C1 segment of cervical spinal cord (tissue), 14 donors: ENCODE measurements at places on chromosomes 2 and 18.

GRCh38 chr2:37674946-37675345 lies 3.5 kb upstream of the CDC42EP3 start:
- no peak for DNase-seq

GRCh38 chr2:141062031-141062430 lies 1068.8 kb downstream of the LRP1B start:
- no peak for DNase-seq

DNA sequence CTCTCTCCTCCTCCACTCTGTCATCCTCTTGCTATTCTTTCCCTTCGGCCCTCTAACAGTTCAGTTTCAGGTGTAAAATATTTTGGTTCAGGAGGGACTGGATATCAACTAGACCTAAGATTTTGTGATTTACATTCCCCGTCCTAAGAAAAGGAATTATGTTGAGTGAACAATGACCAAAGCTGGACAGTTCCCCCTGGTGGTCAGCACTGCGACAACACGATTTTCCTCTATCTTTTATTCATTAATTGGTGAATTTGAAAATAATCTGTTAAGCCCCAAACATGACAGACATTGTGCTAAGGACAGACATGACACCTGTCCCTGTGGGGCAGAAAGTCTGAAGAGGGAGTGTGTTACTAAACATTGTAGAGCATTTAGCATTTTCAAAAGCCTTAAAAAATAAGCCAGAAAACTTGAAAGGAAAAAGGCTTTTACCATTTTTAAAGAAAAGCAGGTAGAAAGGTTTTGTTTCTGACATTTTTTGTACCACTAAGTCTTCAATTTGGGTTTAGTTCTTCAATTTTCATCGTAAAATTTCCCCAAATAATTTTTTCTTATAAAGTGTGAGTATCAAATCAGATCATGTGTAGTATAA lies 28.4 kb upstream of the GTF2A1L start:
- peak; percentile 17 for DNase-seq

DNA sequence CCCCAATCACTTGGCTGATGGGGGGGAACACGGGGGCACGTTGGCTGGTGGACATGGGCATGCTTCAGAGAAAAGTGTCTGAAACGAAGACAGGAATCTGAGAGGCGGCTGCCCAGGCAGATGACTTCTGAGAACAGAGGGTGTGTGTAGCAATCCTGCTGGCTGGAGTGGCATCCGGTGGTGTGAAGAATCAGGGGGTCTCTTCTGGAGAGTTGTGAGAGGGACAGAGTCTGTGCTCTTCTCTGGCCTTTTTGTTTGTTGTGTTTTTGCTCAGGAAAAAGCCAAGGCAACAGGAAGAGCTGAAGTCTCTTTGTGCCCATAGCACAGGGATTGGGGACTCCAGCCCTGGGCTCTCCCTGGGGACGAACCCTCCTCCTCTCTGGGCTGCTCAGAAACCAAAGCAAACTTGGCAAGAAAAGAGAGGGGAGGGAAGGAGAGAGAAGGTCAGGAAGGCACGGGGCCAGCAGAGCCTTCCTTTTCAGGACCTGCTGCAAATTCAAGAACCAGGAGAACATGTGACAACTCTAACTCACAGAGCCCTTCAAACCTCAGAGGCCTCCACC lies 97.0 kb upstream of the SMAD2 start:
- peak; percentile 62 for DNase-seq

DNA sequence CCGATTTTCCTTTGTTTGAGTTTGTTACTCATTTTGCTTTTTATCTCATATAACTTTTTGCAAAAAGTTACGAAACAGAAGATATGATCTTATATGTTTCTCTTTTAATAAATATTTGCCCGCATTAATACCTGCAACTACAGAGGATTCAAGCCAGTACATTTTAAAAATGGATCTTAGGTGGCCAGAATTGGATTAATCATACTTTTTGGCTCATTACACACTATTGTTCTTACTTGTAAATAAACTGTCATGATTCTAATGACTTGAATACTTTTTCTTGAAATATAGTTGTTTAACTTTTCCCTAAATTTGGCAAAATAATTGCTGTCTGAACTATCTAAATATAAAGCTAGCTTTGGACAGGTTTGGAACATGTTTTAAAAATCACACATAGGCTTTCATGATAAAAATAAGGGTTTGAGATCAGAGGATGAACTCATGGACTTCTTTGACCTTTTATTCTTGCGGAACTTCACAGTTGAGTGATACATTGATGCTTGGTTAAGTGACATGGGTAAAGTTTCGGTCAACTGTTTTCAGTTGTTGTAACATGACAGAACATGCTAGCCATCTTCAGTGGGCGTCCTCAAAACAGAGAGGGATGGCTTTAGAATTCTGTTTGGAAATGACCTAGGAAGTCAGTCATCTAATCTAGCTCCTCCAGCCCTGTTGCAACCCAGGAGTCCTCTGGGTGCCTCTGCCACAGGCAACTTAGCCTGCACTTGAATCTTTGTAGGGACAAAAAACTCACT lies 44.5 kb downstream of the LTBP1 start:
- no peak for DNase-seq

DNA sequence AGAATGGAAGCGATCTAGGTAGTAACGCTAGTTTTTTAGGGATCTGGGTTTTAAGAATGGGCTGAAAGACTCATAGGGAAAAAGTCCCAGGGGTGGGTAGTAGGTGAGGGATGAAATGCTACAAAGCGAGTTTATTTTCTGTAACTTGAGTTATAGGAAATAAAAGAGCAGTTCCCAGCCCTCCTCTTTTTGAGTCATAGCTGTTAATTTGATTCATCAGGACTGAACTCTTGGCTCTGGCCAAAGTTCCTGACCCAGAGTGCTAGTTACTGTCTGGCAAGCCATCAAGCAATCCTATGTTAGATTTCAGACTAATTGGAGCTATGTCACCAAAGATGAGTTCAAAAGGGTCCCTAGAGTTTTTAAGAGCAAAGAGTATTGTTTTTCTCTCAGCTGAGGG lies 17.4 kb upstream of the NOSTRIN start:
- DNase-seq = no peak

DNA sequence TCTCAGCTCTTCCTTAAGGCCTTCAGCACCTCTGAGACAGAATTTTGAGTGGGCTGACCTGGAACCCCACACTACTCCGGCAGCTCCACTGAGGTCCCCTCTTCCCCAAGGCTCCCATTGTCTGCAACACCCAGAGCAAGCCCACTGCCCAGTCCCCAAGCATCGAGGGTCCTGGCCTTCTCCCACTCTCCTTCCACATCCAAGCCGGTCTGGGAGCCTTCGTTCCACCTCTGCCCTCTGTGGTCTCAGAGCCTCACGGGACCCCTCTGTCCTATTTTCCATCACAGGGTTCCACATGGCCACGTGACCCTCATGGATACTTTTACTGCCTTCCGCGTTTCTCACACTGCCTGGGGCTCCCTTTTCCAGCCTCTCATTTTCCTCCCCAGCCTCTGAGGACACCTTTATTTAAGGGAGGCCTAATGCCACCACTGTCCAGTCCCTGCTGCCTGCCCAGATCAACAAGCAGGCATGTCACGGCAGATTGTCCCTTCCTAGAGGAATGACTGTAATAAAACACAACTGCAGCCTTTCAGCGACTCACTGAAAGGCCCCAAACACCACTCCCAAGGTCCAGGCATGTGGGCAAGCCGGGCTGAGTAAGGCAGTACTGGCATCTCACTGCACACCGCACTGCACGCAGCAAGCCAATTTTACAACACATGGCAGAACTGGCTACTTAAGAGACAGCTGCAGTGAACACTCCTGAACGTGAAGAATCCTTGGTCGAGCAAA lies 7.9 kb upstream of the SALL3 start:
- no peak for DNase-seq

DNA sequence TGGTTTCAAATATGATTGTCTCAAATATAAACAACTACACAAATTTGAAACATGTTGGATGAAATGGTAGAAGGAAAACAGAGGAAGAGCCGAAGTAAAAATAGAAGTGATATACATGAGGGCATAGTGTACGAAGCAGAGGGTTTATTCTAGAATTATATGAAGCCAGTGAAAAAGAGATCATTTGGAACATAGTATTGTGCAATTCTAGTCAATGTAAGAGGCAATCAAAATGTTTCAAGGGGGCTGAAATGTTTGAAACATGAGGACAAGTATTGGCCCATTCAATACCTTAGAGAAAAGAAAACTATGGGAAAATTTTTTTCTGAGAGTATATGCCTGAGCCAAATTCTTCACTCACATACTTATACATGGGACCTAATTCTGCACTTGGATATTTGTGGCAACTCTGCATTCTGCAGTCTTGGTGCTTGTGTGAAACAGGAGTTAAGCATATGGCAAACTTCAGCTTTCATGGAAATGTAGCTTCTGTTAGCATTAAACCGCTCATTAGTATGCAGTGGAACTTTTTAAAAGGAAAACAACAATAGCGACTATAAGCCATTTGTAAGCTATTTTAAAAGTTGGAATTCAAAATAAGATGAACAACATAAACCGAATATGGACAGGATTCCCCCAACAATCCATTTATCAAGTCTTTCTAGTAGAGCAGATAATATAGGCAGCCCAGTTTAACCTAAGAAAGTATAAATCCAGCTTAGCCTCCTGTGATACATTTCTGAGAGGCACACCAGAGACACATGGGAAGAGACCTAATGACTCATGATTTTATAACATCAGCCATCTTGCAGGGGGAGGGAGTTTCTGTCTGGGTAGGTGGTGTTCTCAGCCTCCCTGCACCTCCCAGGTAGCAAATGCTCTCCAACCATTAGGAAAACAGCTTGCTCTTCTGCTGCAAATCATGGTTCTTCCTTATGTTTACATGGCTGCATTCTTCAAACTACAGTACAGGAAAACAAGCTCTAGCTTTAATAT lies 197.8 kb downstream of the PAX3 start:
- no peak for DNase-seq

GRCh38 chr2:212136216-212136795 lies 402.3 kb downstream of the ERBB4 start:
- no peak for DNase-seq

DNA sequence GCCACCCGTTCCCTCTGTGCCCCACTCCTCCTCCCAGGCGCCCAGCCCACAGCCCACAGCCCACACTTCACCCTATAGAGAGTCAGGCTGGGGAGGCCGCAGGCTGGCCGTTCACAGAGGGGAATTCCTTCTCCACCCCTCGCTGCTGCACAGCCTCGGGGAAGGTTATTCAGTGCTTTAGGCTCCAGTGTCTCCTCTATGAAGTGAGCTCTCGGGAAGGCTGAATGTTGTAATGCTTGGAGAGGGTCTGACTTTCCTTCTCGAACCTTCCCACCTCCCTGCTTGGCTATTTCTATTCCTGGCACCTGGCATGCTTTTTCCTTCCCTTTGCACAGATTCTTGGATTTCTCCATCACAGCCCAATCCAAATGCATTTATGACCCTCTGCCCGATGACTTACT lies 62.5 kb upstream of the SMAD7 start:
- no peak for DNase-seq

DNA sequence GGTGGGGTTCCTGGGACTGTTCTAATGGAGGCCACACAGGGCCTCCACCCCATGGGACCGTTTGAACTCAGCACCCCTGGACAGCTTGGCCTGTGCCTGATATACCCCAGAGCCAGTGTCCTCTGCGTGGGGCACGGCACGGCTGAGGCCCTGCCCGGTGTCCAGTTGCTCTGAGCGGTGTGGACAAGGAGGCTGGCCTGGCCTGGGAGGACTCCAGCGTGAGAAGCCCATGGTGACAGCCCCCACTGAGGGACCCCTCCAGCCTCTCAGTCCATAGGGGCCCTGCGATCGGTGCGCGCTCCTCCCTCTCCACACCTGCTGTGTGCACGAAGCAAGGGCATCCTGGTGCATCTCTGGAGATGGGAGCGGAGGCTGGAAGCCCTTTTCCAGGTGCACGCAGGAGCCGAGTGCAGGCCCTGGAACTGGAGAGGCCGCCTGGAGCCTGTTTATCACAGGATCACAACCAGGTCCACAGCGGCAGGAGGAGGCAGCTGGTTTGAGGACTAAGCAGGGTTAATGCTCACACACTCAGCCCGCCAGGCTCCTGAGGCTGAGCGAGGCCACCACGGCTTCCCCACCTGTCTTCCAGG lies 120.2 kb downstream of the PTGR3 start:
- DNase-seq = no peak

- DNase-seq = no peak
Measured at GRCh38 chr18:63284173-63284799, 35.3 kb downstream of the BCL2 start.

GRCh38 chr18:9869715-9870430 lies 15.9 kb upstream of the TXNDC2 start:
- DNase-seq = no peak

DNA sequence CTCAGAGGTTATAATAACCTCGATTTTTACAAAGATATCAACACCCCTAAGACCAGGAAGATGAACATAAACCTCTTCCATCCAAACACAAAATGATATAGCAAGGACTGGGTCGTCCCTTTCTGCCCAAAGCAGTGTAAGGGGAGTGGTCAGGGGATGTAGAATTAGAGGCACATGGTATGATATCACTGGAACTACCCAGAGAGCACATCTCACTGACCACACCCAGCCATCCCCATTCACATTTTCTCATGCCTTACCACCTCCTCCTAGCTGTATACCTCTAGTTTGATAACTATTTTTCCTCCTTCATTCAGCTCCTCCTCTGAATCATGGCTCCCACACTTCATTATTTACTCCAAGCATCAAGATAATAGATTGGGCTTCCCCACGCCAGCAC lies 152.6 kb downstream of the COPS8 start:
- DNase-seq = no peak

- DNase-seq = peak; percentile 14
Measured at GRCh38 chr18:39058386-39059000, 1492.9 kb upstream of the CELF4 start.

DNA sequence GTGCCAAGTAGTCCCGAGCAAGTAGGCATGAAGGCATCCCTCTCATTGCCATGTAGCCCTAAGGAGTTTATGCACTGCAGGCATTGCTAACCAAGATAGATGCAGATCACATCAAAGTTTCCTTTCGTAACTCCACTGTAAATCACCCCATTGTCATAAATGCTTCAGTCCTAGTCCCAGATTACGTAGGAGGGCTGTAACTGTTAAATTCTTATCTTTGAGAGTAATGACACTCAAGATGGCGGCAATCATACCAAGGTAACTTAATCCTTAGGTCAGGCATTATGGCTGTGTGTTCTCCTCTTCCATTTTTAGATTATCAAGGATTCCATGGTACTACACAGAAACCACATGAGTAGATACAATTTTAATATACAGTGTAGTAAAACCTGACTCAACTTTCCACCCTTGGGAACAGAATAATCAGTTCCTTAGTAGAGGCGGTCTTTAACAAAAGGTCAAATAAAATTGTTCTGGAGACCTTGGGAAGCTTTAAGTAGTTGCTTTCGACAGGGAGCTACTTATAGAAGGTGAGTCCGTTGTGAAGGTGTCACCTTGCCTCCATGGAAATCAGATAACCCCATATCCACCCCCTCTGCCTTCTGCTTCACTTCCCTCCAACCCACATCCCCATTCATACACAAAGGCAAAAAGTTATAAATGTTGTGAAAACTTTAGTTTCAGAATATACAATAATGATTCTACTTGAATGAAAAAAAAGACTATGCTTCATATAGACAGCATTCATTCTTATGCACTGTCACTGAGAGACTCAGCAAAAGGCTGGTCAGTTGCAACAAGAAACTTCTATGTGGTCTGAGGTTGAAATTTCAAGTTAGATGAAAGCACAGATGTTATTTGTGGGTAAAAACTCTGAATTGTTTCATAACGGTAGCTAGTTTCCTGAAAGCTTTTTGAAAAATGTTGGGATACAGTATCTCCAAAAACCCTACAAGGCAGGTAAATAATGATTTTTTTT lies 64.8 kb upstream of the GALNT5 start:
- DNase-seq = no peak

- DNase-seq = no peak
Measured at GRCh38 chr2:28047681-28048080, 157.2 kb downstream of the BABAM2 start.

- no peak for DNase-seq
Measured at GRCh38 chr2:134217924-134218323, 35.9 kb upstream of the MGAT5 start.
